ENCODE measurements at places on chromosomes 1 and 21.
A peak's percentile ranks its signal among the peaks of the same experiment; 100 is the strongest.

GRCh38 chr1:203742436-203742835 lies 22.5 kb upstream of the LAX1 start:
- DNase-seq = no peak

GRCh38 chr1:162151900-162152829 lies 82.7 kb downstream of the NOS1AP start:
- DNase-seq = peak; percentile 12

GRCh38 chr1:1098681-1099421 lies 17.0 kb downstream of the C1orf159 start:
- no peak for DNase-seq

DNA sequence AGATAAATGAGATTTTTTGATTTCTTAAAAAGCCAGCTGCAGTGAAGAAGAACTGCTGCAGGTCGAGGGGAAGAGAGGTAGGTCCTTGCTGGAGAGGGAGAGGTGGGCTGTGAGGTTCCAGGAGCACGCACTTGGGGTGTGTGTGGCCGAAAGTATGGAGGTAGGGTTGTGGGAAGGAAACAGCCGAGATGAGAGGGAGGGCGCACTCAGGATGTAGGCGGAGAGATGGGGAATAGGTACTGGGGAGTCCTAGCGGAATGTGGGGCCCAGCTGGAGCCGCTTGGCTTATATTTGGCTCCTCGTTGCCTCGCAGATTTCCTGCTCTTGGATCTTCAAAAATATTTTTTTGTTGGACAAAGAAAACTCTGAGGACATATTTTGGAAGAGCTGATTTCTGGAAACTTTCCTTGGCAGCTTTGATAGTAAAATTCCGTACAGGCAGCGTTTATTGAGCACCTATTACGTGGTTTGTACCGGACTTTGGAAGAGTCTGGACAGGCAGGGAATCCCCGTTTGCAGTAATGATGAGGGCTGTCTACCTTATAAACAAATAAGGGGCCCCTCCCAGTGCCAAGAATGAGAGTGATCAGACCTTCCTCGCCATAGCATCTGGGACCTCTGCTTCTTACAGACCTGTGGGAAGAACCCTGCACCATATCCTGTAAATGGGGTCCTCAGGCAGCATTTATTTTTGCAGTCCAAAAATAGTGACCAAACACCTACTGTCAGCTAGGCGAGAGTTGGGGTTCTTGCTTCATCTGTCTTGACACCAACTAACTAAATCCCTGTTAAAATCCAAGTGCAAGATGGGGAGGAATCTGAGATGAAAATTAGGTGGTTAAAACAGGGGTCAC lies 1.5 kb downstream of the LRRC8D start:
- DNase-seq = peak; percentile 49

DNA sequence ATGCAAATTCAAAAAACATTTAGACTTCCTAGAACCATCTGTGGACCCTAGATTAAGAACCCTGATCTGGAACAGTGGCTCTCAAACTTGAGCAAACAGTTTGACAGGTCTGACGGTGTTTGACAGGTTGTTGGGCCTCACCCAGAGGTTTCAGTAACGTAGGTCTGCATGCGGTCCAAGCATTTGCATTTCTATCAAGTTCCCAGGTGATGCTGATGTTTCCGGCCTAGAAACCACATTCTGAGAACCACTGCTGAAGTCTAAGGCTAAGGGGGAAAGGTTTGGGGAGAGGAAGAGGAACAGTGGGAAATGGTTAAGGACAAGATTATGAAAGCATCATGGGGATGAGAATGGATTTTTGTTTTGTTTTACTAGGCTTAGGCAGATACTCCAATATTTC lies 48.6 kb downstream of the MDM4 start:
- DNase-seq = no peak

- DNase-seq = no peak
These were observed 372.2 kb downstream of the RRAGC start for GRCh38 chr1:38487396-38487795.

- DNase-seq = no peak
These were observed 29.4 kb upstream of the DYRK1A start for GRCh38 chr21:37337179-37337578.

DNA sequence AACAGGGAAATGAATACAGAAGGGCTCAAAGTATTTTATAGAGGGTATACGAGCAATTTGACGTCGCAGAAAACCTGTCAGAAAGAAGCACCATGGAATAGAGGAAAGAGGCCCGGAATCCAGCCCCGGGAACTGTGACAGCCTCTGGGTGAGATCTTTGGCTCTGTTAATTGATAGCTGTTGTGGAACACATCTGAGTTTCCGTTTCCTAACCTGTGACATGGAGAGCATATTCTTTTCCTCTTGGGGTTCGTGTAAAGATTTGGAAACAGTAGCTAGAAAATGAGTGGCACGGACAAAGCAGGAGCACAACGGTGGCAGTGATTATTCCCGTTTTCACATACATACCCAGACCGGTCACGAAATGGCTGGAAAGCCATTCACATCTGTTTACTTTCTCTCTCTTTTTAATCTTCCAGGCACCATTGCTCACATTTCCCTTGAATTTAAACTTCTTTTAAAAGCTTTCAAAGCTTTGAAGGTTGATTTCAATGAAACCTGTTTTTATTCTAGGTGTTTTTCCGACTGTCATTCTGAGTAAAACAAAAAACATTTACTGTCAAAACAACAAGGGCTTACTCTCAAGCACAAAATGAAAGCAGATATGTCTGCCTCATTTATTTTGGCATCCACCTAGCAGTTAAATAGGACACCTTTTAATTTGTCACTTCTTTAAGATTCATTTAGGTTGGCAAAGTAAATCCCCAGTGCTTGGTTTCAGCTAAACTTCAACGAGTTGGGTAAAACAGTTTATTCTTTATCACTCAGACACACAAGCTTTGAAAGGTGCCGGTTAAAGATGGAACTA lies 26.7 kb upstream of the C8B start:
- DNase-seq = no peak

DNA sequence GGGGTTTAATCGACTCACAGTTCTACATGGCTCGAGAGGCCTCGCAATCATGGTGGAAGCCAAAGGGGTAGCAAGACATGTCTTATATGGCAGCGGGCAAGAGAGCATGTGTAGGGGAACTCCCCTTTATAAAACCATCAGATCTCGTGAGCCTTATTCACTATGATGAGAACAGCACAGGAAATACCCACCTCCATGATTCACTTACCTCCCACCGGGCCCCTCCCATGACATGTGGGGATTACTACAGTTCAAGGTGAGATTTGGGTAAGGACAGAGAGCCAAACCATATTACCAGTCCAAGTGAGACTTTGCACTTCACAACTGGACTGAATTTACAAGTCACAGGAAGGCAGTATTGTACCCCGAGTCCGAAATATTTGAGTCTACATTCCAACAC lies 73.9 kb upstream of the ANGPTL1 start:
- no peak for DNase-seq

DNA sequence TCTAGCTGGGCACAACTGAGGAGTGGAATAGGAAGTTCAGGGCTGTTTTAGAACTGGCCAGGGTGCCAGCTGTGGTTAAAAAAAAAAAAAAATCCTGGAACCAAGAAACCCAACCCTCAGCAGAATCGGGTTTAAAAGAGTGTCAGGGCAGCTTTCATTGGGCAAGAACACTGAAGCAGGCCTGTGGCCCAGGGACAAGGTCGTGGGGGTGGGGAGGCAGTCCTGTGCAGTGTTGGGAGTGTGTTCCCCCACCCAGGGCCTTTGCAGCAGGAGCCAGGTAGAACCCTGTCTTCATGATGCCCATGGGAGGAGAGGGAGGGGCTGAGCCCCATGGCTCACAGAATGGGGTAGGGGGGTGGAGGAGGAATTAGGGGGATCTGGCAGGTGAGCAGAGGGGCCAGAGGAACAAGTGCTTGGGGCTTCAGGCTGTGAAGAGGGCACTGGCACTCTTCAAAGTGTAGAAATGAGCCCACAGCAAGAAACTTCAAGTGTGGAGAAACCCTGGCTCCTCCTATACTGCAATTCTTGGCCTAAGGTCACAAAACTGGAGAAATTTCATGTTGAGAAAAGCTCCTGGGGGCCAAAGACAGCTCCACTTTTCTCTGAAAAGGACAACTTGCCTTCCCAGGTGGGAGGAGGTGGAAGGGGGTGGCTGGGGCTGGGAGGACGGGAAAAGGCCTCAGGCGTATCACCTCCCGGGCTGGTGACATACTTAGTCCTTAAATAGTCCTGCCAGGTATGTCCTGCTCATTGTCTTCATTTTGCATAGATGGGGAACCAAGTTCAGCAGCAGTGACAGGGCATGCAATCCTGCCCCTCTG lies 39.3 kb downstream of the KIAA1614 start:
- DNase-seq = no peak

- no peak for DNase-seq
These were observed 88.8 kb downstream of the TNNI3K start for GRCh38 chr1:74323937-74324473.

GRCh38 chr1:68384321-68384813 lies 65.4 kb downstream of the RPE65 start:
- DNase-seq = no peak

- peak; percentile 47 for DNase-seq
These were observed 48.9 kb upstream of the GADD45A start for GRCh38 chr1:67636146-67636545.

DNA sequence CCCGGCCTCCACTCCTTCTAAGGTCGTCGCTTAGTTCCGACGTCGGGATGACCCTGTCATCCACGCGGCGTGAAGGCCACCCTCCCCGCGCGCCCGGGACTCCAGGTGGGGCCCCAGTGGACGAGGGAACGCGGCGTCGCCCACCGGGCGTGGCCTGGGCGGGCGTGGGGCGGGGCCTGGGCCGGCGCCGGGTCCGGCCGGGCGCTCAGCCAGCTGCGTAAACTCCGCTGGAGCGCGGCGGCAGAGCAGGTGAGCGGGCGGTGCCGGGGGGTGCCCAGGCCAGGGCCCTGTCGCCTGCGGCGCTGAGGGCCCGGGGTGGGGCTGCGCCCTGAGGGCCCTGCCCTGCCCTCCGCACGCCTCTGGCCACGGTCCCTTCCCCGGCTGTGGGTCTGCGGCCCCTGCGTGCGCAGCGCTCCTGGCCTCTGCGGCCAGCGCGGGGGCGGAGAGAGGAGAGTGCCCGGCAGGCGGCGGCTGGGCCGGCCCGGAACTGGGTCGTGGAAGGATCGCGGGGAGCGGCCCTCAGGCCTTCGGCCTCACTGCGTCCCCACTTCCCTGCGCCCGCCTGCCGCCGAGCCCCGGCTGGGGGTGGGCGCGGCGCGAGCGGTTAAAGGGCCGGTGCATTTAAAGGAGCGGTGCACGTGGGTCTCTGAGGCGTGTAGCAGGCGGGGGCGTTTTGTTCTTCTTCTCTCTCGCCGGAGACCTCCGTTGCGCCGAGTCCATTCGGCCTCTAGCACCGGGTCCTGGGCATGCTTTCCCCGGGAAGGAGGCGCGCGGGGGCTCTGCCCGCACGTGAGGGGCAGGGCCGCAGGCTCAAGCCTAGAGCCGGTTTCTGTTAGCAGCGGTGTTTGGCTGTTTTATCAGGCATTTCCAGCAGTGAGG lies at the start of gene PSEN2:
Gene PSEN2, plus strand, starts transcription at position 216 of the 879 bp plus-strand sequence. CDS start 11,292 bp downstream, outside the sequence.
- peak; percentile 53 for DNase-seq

DNA sequence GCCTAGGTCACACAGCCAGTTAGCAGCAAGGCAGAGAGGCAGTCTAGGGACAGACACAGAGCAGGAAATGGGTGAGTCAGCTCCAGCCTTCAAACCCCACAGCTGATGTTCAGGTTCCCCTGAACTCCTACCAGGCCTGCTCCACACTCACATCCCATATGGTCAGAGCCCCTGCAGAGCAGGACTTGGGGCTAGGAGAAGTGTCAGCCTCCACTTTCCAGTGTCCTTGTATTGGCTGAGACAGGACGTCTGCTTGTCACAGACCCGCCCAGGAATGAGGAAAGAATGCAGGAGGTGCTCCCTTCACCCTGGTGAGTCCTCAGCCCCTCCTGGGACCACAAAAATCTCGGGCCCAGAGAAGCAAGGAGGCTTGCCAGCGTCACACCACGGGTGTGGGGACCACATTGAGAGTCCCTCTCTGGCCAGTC lies 92.5 kb downstream of the LACTBL1 start:
- no peak for DNase-seq

GRCh38 chr1:58928514-58928913 lies 144.7 kb upstream of the JUN start:
- no peak for DNase-seq

DNA sequence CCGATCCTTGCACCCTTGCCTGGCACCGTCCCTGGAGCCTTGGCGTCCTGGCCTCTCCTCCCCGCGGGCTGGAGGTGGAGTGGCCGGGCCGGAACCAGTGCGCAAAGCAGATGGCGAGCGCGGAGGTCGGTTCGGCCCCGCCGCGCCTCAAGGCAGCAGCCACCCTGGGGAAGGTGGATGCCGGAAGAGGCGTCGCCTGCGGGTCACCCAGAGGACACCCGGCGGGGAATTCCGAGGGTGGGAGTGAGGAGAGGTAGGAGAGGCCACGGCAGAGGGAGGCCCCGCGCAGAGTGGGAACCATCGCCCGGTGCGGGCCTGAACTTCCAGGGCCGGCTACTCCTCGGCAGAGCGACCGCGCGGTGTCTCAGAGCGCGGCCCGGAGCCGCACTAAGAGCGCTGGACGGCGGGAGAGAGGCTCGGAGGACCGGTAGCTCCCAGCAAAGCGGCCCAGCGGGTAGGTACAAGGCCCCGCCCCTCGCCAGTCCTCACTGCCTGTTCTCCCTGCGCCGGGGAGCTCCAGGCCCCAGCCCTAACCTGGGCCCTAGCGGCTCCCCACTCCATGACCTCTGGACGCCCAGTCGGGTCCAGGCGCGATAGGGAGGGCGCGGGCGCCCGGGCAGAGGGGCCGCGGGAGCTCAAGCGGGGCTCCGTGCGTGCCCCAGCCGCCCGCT lies at the start of gene RNF207:
Gene RNF207, plus strand, starts transcription at position 271 of the 671 bp plus-strand sequence. CDS start 417 bp downstream, outside the sequence.
- DNase-seq = no peak

DNA sequence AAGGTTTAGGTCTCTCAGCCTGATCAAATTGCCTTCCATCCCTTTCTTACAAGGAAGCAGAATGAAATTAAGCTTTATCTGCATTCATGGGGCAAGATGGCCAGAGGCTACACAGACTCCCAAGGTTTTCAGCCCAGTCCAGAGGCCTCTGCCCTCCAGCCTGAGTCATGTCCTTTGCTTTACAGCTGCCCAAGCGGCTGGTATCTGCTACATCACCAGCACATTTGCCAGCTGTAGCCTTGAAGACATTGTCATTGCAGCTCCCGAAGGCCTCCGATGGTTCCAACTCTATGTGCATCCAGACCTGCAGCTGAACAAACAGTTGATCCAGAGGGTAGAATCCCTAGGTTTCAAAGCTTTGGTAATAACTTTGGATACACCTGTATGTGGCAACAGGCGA lies 16.0 kb downstream of the HAO2 start:
- no peak for DNase-seq

DNA sequence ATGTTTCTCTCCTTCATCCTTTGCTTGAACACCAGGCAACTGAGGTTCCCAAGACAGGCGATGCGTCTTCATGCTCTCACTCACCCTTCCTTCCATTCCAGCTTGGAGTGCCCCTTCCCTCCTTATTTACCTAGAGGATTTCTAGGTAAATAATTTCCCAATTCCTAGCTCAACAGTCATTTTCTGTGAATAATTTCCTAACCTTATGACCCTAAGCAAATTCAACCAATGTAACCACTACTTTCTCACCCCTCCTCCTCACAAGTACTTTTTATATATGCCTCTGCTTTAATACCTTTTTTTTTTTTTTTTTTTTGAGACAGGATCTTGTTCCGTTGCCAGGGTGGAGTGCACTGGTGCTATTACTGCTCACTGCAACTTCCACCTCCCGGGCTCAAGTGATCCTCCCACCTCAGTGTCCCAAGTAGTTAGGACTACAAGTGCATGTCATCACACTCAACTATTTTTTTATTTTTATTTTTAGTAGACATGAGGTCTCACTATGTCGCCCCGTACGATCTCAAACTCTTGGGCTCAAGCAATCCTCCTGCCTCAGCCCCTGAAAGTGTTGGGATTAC lies 86.7 kb downstream of the USP24 start:
- DNase-seq = no peak

- no peak for DNase-seq
These were observed 36.3 kb upstream of the PCBP3 start for GRCh38 chr21:45607021-45607908.

- no peak for DNase-seq
These were observed 43.0 kb downstream of the RGS18 start for GRCh38 chr1:192201303-192201702.

Measured in KBM-7 (cell line).